IMR-90 (cell line): ENCODE measurements at places on chromosomes 4 and X. TPM values are rescaled to one million over a fixed set of nuclear protein-coding genes. Genes with fewer than 3 reads are reported as not detected.
A peak's percentile ranks its signal among the peaks of the same experiment; 100 is the strongest.

DNA sequence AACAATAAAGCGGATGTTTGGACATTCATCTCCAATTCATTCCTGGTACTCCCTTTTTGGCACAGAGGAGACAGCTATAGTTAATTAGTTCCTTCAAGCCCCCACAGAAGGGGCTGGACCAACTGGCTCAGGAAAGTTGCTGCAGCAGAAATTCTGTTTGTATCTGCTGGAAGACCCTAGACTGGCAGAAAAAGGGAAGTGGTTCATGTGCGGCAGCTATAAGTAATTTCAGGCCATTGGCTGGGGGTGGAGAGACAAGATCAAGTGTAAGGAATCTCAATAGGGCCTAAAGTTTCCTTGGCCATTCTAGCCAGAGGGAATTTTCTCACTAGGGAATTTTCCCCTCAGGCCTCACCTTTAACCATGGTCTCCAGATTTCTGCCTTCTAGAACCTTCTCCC is 89.9 kb upstream of the DHX15 start:
- no peak for DNase-seq

GRCh38 chrX:120213438-120214265 is 37.0 kb upstream of the ZBTB33 start:
- DNase-seq, result peak; percentile 59

DNA sequence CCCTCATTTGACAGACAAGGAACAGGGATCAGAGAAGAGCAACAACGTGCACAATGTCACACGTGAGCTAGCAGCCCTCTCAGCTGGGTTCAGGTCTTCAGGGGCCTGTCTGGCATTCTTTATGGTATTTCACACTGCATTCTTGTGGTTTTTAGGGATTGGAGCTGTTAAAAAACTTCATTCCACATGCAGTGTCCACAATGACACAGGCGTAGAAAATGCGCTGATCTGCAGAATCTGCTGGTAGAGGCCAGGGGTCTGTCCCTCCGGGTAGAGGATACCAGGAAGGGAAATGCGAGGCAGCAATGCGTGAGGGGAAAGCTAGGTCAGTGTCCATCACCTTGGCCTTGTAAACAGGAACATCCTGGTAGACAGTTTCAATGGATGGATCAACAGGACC is 36.6 kb downstream of the MAP7D3 start:
- DNase-seq, result peak; percentile 75

- no peak for DNase-seq
These were observed 26.9 kb downstream of the GK2 start for GRCh38 chr4:79381161-79381560.

DNA sequence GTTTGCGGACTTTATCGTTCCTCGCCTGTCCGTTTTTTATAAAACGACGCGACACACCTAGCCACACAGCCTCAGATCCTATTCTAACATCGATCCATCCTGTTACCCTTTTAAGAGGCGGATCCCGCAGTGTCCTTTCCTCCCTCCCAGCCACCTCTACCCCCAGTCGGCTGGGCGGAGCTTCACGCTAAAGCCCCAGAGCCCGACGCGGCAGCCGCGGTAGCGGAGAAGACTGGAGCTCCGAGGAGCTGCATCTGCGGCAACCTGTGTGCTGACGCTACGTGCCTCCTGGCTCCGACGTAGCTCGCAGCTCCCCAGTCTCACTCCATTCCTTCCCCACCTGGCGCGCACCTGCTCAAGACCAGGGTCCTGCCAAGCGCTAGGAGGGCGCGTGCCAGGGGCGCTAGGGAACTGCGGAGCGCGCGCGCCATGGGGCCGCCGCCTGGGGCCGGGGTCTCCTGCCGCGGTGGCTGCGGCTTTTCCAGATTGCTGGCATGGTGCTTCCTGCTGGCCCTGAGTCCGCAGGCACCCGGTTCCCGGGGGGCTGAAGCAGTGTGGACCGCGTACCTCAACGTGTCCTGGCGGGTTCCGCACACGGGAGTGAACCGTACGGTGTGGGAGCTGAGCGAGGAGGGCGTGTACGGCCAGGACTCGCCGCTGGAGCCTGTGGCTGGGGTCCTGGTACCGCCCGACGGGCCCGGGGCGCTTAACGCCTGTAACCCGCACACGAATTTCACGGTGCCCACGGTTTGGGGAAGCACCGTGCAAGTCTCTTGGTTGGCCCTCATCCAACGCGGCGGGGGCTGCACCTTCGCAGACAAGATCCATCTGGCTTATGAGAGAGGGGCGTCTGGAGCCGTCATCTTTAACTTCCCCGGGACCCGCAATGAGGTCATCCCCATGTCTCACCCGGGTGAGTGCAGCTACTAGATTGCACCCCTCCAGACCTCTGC is at the start of gene RNF128:
TSS of gene RNF128 (plus strand) at position 217 of the 953 bp plus-strand sequence. CDS start at position 430, 213 bp downstream.
- DNase-seq, result peak; percentile 26

DNA sequence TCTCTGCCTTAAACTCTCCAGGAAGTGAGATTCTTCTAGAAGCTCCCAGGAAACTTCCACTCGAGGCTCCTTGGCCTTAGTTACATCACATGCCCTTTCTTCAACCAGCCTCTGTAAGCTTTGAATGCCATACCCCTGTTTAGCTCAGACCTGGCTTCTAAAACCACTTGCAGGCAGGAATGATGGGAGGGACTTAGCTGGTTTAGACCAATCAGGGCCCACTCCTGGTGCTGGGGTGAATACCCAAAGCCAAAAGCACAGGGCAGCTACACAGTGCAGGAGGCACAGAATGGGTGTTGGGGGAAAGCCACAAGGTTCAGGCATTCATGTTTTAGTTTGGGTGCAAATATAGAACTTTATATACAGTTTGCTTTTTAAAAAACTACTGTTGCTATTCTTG is 296.2 kb downstream of the FRMPD4 start:
- no peak for DNase-seq

GRCh38 chr4:73853246-73853704 is at the start of gene PF4V1:
Gene PF4V1 (plus strand): TSS chr4:73853296. CDS start chr4:73853363, 67 bp downstream.
- DNase-seq, result no peak

- peak; percentile 41 for DNase-seq
These were observed 15.0 kb downstream of the BST1 start for GRCh38 chr4:15717657-15718416.

DNA sequence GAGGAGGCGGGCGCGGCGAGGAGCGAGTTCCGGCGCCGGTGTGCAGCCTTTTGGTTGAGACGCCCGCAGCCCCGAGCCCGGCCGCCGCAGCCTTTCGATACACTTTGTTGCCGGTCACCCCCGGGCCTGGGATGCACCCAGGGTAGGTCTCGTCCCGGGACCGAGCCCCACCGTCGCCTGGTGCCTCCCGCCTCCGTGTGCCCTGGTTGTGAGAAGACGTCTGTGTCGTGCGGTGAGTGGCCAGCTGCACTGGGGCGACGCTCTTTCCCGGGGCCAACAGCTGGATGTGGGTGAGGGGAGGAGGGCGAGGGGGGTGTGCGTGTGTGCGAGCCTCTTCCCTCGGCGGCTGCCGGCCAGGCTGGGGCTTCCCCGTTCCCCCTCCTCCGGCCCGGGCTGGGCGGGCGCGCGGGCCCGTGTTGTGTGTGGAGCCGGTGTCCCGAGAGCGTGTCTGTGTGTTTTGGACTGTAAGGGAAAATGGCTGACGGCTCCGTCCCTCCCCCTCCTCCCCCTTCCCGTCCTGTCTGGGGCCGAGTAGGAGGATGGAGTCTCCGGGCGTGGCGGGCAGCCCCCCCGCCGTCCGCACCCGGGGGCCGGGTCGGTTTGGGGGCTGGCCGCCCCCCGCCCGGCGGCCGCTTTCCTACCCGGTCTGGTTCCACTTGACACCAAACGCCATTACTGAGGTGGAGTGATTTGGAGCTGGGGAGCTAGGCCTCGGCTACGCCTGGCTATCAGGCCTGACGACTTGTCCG is 807 bp downstream of the USP9X start:
- DNase-seq, result peak; percentile 42

DNA sequence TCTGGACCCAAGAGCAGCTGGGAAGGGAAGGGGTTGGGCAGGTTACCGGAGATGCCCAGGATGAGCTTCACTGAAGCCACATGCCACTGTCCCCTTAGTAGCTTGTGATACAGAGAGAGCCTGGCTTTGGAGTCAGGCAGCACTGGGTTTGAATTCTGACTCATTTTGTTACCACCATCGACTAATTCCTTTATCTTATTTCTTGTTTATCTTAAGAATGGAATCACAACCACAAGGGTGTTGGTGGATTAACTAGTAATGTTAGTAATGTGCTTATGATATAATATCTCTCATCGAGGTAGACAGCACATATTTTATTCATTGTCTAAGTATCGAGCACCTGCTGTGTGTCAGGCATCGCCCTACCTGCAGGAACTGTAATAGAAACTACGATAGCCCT is 17.7 kb upstream of the STX18 start:
- DNase-seq, result peak; percentile 45

GRCh38 chr4:28444886-28445496 is 1584.3 kb downstream of the STIM2 start:
- DNase-seq, result peak; percentile 56

DNA sequence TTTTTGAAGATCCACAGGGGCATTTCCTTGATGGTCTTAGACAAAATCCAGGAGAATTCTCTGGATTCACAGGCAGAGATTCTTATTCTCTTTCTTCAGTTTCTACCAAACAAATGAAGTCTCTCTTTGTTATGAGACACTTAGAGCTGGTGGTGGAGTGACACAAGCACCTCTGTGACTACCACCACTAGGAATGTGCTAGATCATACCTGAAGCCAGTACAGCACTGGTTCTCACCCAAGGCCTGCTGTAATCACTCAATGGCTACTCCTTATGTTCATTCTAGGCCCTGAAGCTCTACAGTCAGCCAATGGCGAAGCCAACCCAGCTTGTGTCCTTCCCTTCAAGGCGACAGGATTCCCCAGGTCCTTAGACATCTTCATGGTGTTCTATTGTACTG is 482.3 kb downstream of the TRAM1L1 start:
- DNase-seq, result no peak

DNA sequence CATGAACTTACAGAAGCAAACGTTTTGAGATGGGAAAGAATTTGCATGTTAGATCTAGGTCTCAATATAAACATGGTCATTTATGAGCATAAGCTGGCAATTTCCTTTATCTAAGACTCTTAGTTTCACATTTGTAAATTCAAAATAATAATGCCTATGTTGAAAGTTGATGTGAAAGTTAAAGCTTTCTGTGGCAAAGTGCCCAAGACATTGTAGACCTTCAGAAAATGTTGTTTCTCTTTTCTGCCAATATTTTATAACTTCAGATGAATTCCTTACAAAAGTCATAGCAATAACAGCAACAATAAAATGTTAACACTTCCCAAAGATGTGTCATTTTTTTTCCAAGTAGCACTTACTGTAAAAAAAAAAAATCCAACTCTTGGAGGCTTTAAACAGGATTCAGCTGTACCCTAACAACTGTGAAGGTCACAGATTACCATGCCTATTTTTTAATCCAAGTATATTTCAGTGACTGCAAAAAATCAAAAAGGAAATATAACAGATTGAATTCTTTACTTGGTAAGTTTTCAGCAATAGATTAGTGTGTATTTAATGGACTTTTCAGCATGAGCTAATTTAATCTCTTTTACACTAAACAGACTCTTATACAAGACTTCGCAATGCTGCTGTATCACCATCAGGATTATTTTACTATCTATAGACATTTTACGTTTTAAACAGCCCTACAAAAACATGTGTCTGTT is 206.5 kb upstream of the PDE5A start:
- DNase-seq, result no peak

DNA sequence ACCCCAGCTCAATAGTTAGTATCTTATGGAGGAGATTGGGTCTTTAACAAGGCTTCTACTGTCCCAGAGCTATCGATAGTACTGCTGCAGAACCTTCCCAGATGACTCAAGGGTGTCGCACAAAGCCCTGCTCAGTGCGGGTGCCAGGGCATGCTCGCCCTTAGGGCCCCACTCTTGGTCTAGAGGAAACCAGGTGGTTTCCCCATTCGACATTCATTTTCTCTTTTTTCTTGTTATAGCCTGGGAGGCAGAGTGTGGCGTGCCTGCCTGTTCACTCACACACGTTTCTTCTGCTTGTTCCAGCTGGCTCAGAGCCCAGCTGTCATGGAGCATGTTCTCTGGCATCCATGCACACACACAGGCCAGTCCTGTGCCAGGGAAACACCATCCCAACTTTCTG is 144.5 kb downstream of the SMIM20 start:
- DNase-seq, result no peak

- peak; percentile 39 for DNase-seq
These were observed at the start of gene CXCL5 for GRCh38 chr4:73998040-73999011. Gene CXCL5 (minus strand): TSS chr4:73998677. CDS start chr4:73998581, 96 bp downstream.

The GPAT3 gene
- 2.9 and 5.3 TPM in 2 replicates for total RNA-seq

The YTHDC1 gene
- total RNA-seq, result 31.9 and 43.9 TPM in 2 replicates

The FOXP3 gene
- total RNA-seq, result not detected in 2 replicates

The KIT gene
- total RNA-seq, result 5.9 and 6.9 TPM in 2 replicates

The TEX13A gene
- total RNA-seq, result not detected in 2 replicates

The LONRF3 gene
- total RNA-seq, result not detected in 2 replicates

The LNX1 gene
- 0.28 and 0.36 TPM in 2 replicates for total RNA-seq

The TMEM255A gene
- not detected in 2 replicates for total RNA-seq
